Activated CD8-positive, alpha-beta memory T cell treated with anti-CD3 and anti-CD28 coated beads for 4 hours (primary cell): ENCODE measurements at places on chromosomes 7 and 10.

GRCh38 chr7:130831817-130832481, 97.9 kb upstream of the KLF14 start:
- no peak for DNase-seq

GRCh38 chr7:150668472-150668911, 17.0 kb upstream of the GIMAP2 start:
- DNase-seq, result peak; percentile 73

DNA sequence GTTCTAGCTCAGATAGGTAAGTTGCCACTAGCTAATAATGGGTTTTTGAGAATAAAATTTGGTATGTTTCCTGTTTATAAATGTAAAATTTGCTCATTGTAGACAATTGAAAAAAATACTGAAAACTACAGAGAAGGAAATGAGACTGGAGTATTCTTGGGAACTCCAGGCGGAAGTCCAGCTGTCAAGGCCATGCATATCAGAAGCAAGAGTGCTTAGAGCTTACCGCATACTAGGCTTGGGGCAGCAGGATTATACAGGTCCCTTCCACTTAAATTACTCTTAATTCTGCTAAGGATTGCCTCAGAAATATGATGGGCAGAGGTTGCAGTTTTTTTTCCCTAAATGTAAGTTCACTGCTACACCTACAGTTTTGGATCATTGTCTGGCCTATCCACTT, 26.6 kb downstream of the UMAD1 start:
- DNase-seq, result no peak

DNA sequence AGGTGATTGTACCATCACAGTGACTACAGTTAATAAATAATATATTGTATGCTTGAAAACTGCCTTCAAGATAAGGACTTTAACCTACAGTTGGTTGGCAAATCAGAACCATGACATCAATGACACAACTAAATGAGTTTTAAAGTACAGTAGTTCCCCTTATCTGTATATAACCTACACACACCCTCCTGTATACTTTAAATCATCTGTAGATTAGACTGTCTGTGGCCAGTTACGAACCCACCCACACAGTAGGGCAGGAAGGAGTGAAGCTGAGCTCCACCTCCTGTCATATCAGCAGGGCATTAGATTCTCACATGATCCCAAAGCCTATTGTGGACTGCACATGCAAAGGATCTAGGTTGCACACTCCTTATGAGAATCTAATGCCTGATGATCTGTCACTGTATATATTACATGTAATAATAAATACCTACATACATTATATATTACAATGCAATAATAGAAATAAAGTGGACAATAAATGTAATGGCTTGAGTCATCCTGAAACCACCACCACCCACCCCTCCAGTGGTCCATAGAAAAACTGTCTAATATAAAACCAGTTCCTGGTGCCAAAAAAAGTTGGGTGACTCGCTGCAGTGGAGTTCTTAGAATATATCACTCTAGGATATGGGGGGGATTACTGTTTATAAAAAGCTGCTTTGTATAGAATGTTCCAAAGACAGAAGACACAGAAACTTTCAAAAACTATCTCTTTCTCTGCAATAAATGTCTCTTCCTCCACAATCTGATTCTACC, 5.6 kb downstream of the TPK1 start:
- DNase-seq, result no peak

- no peak for DNase-seq
Measured at GRCh38 chr7:100169147-100169850, 882 bp upstream of the GAL3ST4 start.

DNA sequence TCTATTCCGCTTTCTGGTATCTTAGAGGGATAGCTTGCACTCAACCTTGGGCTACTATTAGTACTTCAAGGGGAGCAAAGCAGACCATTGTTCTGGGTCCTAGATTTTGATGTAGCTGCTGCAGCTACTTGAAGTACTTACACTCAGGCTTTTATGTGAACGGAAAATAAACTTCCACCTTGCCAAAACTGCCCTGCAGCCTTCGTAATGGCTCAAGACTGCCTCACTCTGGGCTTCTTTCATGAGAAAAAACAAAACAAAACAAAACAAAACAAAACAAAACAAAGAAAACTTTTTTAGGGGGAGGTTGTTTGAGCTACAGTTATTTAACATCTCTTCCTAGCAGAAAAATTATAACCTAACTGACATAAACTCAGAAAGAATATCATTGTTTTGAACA, 19.4 kb upstream of the EPHB6 start:
- DNase-seq, result no peak

GRCh38 chr10:113716109-113716910, 35.2 kb upstream of the PLEKHS1 start:
- DNase-seq, result no peak

DNA sequence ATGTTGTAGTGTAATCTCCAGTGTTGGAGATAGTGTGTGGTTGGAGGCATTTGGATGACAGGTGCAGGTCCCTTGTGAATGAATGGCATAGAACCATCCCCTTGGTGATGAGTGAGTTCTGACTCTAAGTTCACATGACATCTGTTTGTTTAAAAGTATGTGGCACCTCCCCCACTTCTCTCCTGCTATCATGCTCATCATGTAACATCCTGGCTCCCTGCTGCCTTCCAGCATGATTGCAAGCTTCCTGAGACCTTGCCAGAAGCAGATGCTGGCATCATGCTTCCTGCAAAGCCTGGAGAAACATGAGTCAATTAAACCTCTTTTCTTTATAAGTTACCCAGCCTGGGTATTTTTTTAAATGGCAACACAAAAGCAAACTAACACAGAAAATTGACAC, 499.0 kb upstream of the SEMA3D start:
- DNase-seq, result no peak

GRCh38 chr10:32905466-32905865, 52.6 kb downstream of the ITGB1 start:
- DNase-seq, result no peak

DNA sequence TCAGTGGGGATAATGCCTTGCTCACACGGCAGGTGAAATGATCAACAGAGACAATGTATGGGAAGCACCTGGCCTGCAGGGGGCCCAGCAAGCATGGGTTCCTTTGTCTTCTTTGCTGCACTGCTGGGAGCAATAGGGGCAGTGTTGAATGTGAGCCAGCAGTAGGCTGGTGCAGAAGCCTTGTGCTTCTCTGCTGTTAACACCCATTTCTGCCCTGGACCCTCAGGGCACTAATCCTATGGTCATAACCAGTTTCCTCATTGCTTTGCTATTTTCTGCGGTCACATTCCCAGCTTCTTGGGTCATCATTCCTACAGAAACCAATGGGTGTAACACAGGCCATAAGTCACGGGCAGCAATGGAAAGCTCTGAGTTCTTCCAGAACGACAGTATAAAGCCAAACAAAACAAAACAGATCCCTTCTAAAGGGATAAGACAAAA, 10.9 kb upstream of the LGI1 start:
- no peak for DNase-seq

- no peak for DNase-seq
Measured at GRCh38 chr10:126502441-126502840, 114.2 kb upstream of the ADAM12 start.

DNA sequence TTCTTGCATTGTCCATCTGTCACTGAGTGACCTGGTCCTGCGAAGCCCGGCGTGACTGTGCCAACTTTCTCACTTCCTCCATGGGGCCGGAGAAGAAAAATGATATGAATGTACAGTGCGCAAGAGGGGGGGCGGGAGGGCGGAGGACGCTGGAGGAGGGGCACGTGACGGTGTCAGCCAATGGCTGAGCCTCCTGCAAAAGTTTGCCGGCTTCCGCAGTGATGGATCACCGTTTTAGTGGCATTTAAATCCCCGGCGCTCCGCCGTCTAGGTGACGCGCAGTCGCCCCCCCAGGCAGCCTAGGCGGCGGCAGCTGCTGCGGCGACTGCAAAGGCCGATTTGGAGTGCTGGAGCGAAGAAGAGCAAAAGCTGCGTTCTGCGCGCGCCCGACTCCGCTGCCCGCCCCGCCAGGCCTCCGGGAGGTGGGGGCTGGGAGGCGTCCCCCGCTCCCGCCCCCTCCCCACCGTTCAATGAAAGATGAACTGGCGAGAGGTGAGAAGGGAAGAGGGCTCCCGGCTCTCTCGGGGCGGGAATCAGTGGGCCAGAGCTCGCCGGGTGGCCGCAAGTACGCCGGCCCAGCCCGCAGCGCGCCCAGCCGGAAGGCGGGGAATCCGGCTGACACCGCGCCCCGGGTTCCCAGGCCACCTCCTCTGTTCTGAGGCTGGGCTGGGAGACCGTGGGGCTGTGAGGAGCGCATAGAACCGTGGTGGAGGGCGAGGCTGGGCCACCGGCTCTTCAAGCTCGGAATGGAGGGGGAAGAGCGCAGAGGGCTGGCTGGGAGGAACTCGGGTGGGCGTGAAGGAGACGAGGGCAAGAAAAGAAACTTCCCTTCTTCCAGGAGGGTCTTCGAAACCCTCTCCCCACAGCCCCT, at the start of gene HOXA1:
HOXA1 (minus strand) TSS at position 104 of the 871 bp plus-strand sequence; CDS start at position 16, 88 bp downstream.
- DNase-seq, result peak; percentile 58

- DNase-seq, result no peak
Measured at GRCh38 chr7:2032876-2033407, 199.8 kb downstream of the MAD1L1 start.

- no peak for DNase-seq
Measured at GRCh38 chr7:143503261-143503660, 25.6 kb downstream of the TAS2R41 start.

DNA sequence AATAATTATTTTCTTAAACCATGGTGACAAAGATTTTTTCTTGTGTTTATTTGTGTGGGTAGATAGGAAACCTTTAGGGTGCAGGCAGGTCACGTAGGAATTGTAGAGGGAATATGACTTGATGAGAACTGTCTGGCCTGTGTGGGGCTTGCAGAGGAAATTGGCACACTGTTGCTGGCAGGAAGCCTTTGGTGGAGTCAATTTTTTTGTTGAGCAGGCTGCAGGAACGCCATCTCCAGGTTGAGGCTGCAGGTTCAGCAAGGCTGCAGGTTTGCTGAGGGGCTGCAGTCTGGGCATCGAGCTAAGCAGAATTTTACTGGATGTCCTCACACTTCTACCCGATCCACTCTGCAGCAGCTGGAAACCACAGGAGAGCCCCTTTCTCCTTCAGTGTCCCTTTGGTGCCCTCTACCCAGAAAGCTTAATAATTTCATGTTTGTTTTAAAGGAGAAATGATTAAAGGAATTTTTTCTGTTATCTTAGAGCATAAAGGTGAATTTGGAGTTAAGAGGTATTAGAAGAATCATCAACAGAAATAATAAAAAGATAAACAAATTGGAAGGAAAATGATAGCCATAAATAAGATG, 37.0 kb downstream of the TBC1D12 start:
- DNase-seq, result no peak

GRCh38 chr10:62082729-62083411, 181.4 kb downstream of the ARID5B start:
- no peak for DNase-seq

DNA sequence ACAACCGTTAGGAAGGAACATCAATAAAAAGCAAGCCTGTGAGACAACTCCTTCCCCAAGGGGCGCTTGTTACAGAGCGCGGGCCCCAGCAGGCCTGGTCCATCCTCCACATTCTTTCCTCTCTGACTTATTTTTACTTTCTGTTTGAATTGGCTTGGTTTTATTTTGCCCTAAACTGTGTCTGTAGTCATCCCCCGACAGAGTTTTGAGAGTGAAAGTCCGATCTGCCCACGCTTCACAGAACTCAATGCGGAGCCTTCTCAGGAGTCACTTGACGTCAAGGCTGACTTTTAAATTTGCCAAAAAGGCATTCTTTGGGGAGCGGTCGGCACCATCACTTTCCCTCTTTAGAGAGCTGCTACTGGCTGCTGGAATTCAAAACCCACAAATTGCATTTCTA, 150.1 kb upstream of the KLF6 start:
- no peak for DNase-seq

GRCh38 chr7:141462958-141463357, 88.3 kb upstream of the AGK start:
- no peak for DNase-seq

DNA sequence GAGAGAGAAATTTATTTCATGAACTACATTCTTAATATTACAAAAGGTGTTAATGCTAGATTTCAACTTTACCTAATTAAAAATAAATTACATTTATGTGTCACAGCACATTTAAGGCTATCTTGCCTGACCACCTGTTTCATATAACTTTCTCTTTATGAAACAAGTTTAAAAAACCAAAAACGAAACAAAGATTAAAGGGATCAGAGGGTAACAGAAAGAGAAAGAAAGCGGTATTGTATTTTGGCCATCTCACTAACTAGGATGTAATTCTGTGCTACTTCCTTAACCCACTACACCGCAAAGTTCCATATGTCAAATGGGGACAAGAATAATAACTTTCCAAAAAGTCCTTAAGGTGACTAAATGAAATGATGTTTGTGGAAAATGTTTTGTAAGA, 6.3 kb upstream of the RHOBTB1 start:
- DNase-seq, result no peak

- no peak for DNase-seq
Measured at GRCh38 chr7:135414850-135415439, 95.0 kb downstream of the CNOT4 start.

GRCh38 chr10:35464825-35465456, 128.6 kb downstream of the CCNY start:
- DNase-seq, result no peak

DNA sequence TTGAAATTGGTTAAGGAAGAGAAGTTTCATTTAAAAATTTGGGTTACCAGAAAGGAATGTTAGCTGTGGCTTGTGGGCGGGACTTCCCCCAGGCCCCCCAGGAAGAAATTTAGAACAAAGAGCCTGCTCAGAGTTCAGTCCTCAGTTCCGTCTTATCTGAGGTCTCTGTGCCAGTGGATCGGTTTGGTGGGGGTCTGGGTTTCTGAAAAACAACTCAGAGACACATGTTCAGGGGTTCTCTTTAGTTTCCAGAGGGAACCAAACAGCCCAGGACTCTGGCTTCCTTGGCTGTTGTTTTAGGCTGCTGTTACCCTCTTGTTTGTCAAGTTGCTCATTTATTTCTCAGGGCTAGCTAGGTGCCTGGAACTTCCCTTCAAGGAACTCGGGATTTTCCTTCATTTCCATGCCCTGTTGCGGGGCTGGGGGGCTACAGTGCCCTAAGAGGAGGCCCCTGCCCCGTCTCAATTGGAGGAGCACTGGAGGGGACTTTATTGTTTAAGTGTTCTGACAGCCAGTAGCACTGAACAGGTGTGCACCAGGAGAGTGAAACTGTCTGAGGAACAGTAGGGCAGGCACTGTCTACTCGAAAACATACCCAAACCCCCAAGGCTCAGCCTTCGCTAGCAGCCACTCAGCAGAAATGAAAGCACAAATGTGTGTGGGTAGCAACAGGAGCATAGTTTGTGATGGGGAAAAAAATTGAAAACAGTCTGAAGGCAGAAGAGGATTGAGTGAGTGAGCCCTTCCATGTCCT, 59.9 kb downstream of the ALOX5 start:
- DNase-seq, result no peak

- peak; percentile 4 for DNase-seq
Measured at GRCh38 chr10:110304394-110304779, 333 bp downstream of the SMNDC1 start.

GRCh38 chr7:74480861-74481417, 27.2 kb downstream of the GTF2IRD1 start:
- no peak for DNase-seq
